ENCODE measurements at places on chromosomes 12 and 14.

DNA sequence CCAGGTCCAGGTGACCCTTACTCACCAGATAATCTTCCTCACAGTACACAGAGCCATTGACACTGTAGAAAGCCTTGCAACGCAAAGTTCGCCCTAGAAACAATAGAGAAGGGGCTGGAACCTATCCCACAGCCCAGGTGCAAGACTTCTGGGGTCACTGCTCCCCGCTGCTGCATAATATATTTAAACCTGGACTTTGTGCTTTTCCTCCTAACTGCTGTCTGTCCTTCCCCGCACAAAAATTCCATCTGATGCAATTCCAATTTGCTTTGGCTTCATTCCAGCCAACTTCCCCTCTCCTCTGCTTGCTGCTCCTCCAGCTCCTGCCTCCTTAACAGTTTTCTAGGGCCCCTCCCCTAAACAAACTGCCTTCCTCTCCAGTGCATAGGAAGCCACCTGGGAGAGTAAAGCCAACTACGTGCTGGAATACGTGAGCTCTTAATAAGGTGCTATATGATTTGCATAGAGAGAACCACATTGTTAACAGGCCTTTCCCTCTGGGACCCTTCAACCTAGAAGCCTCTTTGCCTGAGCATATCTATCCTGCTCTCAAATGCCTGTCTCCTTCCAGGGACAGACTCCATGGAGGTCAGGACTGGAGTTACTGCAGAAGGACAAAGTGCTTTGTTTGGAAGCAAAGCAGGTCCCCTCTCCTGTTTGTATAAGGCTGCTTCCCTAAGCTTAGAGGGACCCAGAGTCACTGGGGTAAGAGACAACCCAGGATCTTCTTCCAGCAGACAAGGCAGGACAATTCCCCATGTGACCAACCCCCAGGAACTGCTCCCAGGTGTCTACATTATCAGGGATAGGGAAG lies 5.5 kb downstream of the AJUBA start:
- no peak for DNase-seq

DNA sequence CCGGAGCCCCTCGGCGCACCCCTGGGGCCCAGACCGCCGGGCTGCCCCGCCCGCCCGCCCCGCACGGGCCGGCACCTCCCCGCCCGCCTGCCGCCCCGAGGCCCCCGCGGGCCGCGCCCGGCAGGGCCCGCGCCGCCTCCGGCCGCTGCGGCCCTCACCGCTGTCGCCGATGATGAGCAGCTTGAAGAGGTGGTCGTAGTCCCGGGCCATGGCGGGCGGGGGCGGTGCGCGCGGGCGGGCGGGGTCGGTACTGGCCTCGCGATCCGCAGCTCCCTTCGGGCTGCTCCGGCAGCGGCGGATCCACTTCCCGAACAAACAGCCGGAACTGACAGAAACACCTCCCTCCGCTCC lies at the start of gene RAB35:
Gene RAB35, minus strand, starts transcription at position 313 of the 351 bp plus-strand sequence. Its CDS starts 103 bp downstream, at position 210.
- DNase-seq, result no peak

- no peak for DNase-seq
These were observed 74.2 kb upstream of the TMEM260 start for GRCh38 chr14:56505361-56505760.

GRCh38 chr12:14408208-14408607 lies 42.7 kb downstream of the ATF7IP start:
- DNase-seq, result no peak

DNA sequence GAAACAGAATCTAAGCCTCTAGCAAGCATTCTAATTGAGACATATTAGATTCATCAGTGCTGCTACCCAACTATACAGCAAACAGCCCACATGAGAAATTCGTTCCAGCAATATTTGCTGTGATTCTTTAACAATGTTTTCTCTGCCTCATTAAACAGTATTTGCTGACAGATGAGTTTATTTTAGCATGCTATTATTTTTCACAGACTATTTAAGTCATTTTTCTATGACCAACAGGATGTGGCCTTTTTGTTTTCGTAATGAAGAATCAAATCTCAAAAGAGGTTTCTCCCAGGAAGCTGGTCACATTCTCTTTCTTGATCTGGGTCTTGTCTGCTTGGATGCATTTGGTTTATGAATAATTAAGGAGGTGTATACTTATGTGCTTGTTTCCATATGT lies 23.2 kb upstream of the SERPINA12 start:
- DNase-seq, result no peak
